Progenitor cell of endocrine pancreas (in vitro differentiated cells): ENCODE measurements at places on chromosomes 5 and 9. TPM values are rescaled to one million over a fixed set of nuclear protein-coding genes. Genes with fewer than 3 reads are reported as not detected.

CBY3 gene
- total RNA-seq, result not detected in 2 replicates

MTAP gene
- total RNA-seq, result 73.4 and 85.9 TPM in 2 replicates

PLAC8L1 gene
- 1.5 and 2.0 TPM in 2 replicates for total RNA-seq

IL13 gene
- total RNA-seq, result not detected in 2 replicates

NIM1K gene
- total RNA-seq, result 0.19 and 0.49 TPM in 2 replicates

FGD3 gene
- total RNA-seq, result 9.6 and 12.0 TPM in 2 replicates

GRCh38 chr9:131841765-131842318 is 102.0 kb upstream of the RAPGEF1 start:
- DNase-seq, result no peak

DNA sequence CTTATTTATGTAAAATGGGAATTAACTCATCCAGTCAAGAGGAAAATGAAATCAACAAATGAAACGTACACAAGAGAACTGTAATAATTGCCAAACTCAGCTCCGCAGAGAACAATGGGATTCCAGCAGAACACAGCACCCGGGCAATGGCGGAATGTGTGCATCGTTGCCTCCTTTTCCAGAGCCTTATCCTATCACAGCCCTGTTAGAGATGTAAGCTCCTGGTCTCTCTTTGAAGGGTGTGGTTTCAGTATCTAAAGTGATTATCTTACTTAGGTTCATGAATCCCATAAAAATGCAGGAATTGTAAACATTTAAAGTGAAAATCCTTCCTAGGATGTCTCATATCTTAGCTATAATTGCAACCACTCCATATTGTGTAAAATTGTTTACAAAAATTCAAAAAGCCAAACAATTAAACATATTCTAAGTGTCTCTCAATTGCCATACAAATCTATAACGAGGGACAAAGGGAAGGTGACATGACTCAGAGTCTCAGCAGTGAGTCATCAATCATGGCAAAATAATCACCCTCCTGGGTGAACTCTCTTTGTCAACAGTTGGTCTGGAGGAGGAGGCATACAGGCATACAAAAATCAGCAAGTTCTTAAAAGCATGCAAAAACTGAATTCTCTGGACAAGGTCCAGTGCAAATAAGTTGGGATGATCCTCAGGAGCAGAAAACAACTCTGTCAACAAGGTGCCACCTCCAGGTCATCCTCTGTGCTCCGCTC is 22.6 kb downstream of the SEMA5A start:
- no peak for DNase-seq

DNA sequence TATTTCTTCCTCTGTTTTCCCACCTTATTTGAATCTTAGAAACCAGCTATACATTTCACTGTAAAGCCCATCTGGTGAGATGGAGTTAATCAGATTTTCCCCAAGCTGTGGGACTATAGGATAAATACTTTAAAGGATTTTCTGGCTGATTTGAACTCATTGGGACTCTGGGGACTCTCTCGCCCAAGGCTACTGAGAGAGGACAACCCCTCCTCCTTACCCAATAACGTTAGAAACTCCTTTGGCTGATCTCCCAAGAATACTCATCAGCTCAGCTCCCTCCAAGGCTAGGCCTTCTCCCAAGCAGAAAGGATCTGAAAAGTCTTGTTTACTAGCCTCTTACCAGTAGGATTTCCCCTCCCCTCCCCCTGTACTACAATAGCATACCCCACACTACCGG is 1.5 kb upstream of the GLRA1 start:
- no peak for DNase-seq

DNA sequence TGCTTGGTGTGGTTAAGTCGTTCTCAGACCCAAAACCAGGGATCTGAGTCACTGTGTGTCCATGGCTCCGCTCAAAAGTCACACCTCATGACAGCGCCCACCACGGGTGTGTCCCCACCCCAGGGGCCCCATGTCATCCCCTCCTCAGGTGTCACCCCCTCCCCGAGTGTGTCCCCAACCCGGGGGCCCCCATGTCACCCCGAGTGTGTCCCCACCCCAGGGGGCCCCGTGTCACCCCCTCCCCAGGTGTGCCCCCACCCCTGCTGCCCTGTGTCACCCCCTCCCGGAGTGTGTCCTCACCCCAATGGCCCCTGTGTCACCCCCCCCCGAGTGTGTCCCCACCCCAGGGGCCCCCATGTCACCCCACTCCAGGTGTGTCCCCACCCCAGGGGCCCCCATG is 5.1 kb downstream of the LRRC14B start:
- no peak for DNase-seq

GRCh38 chr9:114238891-114239875 is 83.7 kb upstream of the ORM1 start:
- DNase-seq, result no peak

DNA sequence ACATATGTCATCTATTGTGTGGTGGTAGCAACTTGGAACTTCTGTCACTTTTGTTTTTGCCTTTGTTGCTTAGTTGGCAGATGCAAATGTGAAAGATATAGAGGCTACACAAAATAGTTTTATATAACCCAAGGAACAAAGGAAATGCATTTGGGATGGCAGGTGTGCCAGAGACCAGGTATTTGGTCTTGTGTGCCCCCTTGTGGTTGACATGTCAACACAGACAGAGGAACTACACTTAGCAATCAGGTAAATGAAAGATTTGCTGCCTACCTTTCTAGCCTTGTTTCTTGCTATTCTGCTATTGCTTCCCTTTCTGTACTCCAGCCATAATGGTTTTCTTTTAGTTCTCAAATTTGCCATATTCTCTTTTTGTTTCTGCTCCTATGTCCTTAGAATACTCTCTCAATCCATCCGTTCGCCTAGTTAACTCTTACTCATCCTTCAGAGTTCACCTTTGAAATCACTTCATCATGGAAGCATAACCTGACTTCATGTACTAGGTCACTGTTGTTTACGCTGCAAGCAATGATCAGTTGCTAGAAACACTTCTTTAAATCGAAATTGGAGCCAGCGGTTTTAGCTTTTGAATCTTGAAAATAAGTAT is 119.5 kb downstream of the TRPM3 start:
- peak; percentile 18 for DNase-seq

GRCh38 chr5:34411470-34412346 is 244.4 kb upstream of the RAI14 start:
- DNase-seq, result no peak

- no peak for DNase-seq
These were observed 109.5 kb downstream of the TENT4A start for GRCh38 chr5:6822556-6823343.

DNA sequence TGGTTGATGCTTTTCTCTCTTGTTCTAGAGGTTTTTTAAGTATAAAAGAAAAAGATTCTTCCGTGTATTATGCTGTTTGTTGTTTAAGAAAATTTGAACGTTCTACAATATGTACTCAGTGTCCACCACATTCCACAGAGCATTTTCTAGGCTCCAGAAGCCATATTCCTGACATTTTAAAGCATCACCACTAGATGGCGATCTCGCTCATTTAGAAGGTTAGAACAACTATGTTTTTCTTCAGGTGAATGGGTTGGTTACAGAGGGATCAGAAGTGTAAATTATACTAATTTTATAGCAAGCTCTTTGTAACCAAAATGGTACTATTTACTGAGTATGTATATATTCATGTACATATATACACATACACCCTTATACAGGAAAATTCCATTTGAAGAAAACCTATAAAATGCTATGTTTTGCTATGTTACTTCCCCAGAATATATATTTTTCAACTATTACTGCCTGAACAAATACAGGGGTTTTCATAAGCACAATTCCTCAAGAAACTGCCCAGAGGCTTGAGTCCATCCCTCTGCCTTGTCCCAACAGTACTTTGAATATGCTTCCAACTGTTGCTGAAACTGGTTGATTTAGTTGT is 284.3 kb downstream of the CCDC171 start:
- DNase-seq, result peak; percentile 17

DNA sequence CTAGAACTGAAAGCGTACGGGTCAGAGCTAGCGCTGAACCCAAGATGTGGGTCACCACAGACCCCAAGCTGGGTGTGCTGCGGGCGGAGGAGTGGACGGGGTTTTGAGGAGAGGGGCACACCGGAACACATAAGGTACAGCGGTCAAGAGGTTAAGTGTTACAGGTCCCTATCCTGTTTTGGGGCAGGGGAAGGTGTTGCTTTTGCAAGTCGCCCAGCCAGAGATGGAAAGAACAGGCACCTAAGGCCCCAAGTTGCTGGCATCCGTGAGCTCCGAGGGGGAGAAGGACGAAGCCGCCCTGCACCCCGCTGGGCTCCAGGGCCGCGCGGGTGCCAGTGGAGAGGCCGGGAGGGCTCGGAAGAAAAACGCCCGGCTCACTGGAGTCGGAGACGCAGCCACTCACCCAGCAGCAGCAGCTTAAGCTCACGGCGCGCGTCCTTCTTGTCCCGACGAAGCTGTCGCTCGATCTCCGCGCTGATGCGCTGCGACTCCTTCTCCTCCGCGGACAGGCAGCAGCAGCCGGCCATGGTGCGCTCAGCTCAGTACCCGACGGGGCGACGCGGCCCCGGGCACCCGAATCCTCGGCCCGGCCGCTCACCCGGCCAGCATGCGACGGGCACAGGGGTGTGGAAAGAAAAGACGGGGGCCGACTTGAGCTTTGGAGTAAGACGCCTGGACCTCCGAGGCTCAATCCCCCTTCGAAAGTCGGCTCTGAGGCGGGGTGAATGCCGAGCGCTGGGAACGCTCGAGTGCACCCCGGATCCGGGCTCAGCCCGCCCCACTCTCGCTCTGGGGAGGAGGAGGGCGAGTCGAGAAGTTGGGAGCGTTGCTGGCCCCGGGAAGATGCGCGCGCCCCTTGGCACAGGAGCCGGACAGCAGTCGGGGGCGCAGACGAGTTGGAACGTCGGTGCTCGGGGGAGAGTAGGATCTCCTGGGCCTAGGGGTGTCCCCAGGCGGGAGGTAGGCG is 572 bp downstream of the GNA14 start:
- DNase-seq, result no peak

DNA sequence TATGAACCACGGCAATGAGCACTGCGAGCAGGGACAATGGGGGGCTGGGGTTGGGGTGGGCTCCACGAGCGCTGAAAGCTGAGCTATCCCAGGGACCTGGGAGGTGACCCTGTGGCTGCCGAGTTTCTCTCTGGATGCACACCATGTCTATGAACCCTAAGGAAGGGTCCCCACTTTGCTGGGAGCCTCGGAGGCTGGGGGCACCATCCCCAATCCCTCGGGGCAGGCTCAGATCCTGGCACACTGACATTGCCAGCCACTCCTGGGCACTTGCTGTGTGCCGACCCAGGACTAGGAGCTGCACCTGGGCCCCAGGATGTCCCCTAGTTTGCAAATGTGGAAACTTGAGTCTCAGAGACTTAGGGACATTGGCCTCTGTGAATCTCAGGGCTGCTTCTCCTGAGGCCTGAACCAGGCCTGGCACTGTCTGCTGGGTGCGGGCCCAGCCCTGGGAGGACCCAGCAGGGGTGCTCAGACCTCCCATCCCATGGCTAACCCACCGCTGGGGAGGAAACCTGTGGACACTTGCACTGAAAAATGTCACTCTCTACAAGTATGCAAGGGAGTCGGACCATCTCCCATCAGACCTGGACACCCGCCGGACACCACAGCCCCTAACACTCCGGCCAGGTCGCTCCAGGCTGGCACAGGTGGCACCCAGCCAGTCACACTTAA is 13.0 kb upstream of the CAMSAP1 start:
- no peak for DNase-seq

DNA sequence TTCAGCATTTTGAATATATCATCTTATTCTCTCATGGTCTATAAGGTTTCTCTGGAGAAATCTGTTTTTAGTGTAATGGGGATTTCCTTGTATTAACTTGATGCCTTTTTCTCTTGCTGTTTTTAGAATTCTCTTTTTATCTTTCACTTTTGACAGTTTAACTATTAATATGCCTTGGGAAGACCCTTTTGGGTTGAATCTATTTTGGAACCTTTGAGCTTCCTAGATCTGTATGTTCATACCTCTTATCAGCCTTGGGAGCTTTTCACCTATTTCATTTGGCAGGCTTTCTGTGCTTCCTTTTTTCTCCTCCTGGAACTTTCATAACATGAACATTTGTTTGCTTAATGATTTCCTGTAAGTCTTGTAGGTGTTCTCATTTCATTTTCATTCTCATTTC is 22.2 kb downstream of the RCL1 start:
- DNase-seq, result no peak

DNA sequence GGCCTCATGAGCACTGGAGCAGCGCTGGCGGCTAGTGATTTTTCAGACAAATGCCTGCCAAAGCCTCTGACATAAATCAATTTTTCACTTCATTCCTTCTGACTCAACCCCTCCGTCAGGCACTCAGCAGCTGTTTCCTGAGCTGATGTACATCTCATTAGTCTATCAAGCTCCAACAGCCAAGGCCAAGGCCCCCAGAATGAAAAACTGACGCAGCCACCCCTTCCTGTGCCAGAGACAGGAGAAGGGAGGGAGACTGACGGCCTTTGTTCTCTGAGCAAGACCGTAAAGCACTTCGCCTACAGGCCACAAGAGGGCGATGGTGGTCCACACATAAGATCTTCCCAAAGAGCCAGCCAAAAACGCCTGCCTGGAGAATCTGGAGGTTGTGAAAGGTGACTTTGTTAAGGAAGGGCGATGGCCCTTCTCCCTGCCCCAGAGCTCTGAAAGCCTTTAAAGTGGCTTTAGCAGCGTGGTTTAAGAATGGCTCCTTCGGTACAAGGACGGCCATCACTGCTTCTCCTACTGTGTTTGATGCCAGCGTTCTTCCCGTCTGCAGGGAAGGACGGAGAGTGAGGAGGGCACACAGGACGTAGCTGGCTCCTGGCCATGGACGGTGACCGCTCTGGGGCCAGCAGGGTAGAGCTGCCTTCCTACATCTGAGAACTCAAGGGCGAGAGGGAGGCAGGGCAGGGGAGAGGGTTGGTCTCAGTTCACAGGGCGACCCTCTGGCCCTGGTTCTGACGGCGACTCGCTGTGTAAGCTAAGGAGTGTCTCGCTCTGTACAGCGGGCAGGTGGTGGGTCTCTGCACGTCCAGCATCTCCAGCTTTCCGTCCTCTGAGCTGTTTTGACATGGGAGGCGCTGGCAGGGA is 37.0 kb downstream of the ALG2 start:
- DNase-seq, result peak; percentile 80

GRCh38 chr5:69046375-69046957 is 47.3 kb upstream of the SLC30A5 start:
- no peak for DNase-seq

- DNase-seq, result no peak
These were observed 96.7 kb downstream of the SAXO1 start for GRCh38 chr9:18936094-18936871.
